Astrocyte of the hippocampus (primary cell): ENCODE measurements at places on chromosomes 11 and 22.

GRCh38 chr11:117876341-117877119, at the start of gene FXYD6:
FXYD6 (minus strand) TSS chr11:117876658; CDS start chr11:117842776, 33,882 bp downstream.
- peak; percentile 76 for DNase-seq

GRCh38 chr22:42847110-42847509, 10.0 kb downstream of the ARFGAP3 start:
- DNase-seq, result no peak

GRCh38 chr11:9076661-9077060, 14.7 kb downstream of the SCUBE2 start:
- DNase-seq, result no peak

DNA sequence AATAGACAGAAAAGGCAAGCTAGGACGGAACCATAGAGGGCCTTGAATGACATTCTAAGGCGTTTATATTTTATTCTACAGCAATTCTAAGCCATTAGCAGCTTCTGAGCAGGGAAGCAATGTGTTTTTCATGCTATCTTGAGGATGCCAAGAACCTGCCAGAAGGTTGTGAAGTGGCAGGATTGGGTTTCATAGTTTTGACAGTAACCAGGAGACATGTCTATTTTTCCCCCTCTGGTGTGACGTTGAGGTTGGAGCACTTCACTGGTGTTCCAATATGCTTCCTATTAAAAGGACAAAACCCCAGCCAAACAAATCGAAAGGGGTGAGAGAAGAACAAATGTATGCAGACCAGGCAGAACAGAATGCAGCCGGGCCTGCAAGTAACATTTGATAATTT, 148.2 kb downstream of the SPATA19 start:
- peak; percentile 12 for DNase-seq

GRCh38 chr11:36289226-36289852, at the start of gene COMMD9:
COMMD9 (minus strand) TSS chr11:36289424; CDS start chr11:36289412, 12 bp downstream.
- peak; percentile 96 for DNase-seq

DNA sequence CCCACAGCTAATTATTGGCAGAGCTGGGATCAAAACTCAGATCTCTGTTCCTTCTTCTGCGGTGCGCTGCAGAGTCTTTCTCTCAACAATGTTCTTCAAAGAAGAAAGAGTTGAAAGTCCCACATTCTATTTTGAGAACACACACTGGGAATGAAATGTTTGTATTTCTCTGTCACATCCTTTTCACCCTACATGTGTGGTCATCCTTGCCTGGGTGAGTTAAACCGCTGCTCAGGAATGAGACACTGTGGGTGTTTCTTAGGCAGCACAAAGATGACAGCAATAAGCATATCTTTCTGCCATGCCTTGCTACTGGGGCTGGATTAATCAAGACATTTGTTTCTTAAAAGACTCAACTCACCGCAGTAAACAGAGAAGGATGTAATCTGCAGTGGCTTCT, 222.6 kb downstream of the LARGE1 start:
- peak; percentile 40 for DNase-seq

DNA sequence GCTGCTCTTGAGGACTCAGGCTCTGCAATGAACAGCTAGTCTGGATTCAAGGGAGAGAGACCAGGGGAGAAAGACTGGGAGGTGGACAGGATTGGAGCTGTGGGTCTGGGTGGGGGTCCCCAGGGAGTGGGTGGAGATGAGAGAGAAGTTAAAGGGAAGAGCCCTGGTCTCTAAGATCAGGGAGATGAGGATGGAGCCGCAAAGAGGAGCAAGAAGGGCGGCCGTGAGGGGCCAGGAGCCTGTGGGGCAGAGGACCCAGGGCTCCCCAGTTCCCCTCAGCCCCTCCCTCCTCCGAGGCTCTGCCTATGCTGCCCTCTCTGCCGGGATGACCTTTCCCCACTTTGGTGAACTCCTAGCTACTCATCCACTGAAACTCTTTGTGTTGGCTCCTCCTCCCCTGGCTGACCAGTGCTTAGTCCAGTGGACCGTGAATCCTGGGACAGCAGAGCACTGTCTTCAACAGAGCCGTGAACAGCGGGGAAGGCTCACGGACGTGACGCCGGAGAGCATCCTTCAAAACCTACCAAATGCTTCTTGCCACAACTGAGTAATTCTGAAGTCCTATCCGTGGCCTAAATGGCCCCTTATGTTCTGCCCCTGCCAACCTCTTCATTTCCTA, 16.4 kb upstream of the RFPL3 start:
- no peak for DNase-seq

GRCh38 chr11:106379712-106380111, 302.2 kb downstream of the AASDHPPT start:
- no peak for DNase-seq

- DNase-seq, result no peak
These were observed 107.1 kb upstream of the PARVA start for GRCh38 chr11:12270215-12270797.

DNA sequence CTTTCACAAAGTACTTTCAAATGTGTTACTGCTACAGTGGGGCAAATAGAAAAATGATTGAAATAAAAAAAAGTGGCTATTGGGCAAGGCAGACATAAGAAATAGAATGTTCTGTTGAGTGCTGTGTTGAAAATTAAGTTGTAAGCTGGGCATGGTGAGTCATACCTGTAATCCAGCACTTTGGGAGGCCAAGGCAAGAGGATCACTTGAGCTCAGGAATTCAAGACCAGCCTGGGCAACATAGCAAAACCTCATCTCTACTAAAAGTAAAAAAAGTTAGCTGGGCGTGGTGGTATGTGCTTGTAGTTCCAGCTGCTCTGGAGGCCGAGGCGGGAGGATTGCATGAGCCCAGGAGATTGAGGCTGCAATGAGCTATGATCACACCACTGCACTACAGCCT, 26.9 kb upstream of the LDHA start:
- DNase-seq, result no peak

DNA sequence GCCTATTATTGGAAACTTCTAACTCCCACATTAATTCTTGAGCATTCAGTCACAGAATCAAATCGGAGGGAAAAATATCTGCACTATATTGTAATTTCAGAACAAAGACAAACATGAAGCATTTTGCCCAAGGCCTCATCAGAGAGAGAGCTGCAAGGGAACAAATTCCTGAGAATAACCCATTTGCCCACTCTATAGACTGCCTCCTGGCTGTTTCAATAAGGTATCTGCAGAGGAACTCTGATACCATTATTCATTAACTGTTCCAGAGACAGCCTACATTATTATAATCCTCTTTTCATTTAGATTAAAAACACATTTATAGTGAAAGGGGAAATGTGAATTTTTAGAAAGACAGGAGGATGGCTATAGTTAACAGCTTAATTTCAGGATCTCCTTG, 663.9 kb downstream of the DLG2 start:
- no peak for DNase-seq

DNA sequence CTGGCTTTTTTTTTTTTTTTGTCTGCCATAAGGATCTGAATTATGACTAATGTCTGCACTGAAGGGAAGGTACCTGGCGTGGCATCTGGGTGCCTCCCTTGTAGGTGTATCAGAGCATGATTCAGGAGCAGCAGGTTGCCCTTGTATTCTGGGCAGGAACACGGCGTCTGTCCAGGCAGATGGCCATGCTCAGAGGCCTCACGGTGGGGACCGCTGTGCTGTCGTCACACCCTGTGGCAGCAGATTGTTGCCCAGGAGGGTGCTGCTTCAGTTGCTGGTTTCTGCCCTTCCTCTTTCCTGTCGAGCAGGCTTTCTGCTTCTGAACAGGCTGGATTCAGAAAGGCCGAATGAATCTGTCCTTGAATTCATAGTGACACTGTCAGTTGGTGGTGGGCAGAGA, 11.0 kb downstream of the ZNRF3 start:
- no peak for DNase-seq

- no peak for DNase-seq
These were observed 18.3 kb downstream of the ELF5 start for GRCh38 chr11:34495239-34495723.

DNA sequence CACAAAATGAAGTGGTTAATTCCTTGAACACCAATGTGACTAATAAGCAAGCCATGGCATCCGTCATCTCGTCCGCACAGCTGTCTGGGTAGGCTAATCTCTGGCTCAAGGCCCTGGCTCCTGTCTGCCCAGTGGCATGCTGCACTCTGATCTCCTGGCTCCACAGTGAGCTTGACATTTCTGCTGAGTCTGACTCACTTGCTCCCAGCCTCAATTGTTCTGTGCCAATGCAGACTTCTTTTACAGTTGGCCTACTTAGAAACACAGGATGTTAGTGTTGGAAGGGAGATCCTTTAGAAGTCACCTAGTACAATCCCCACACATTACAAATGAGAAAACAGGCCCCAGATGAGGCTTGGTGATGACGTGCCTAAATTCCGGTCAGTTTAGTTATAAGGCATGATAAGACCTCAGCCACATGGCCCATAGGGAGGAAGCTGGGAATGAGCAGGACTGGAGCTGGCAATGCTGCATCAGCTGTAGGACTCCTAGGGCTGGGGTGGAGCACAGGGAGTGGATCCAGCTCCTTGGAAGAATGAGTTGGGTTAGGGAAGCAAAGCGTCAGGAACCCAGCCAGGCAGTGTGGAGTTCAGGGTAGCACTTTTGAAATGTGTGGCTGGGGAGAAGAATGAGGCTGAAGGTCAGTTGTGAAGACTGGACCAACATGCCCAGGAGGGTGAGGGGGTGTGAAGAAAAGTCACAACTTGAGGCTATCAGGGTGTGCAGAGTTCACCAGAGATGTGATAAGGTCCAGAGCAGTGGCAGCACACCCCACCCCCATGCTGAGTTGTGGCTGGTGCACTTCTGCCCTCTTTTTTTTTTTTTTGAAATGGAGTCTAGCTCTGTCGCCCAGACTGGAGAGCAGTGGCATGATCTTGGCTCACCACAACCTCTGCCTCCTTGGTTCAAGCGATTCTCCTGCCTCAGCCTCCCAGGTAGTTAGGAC, 70.2 kb upstream of the EED start:
- peak; percentile 99 for DNase-seq

GRCh38 chr11:14414470-14415461, 55.8 kb upstream of the RRAS2 start:
- DNase-seq, result no peak

GRCh38 chr11:72860010-72860409, 45.8 kb downstream of the ATG16L2 start:
- no peak for DNase-seq

- no peak for DNase-seq
These were observed 43.2 kb downstream of the PANX1 start for GRCh38 chr11:94171693-94172440.

- DNase-seq, result peak; percentile 48
These were observed 4.3 kb downstream of the ZC3H7B start for GRCh38 chr22:41305646-41306045.

- no peak for DNase-seq
These were observed 2.9 kb upstream of the CAPN5 start for GRCh38 chr11:77063861-77064260.

DNA sequence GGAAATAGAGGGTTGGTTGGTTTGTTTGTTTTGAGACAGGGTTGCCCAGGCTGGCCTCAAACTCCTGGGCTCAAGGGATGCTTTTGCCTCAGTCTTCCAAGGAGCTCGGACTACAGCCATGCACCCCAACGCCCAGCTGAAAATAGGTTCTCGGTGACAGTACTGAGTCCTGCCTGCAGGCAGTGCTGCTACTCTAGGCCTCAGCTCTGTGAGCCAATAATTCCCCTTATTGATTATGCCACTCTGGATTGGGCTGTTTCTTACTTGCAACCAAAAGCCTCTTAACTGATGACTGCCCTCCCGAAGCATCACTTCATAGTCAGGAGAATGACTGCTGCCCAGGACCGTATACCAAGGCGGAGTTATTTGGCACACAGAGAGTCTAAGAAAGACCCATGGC, 1.2 kb upstream of the C11orf16 start:
- no peak for DNase-seq

- DNase-seq, result peak; percentile 92
These were observed 39.9 kb downstream of the SERGEF start for GRCh38 chr11:17972987-17973386.

GRCh38 chr11:75323609-75324008, 27.9 kb downstream of the ARRB1 start:
- DNase-seq, result no peak

- DNase-seq, result no peak
These were observed 314.8 kb downstream of the NTM start for GRCh38 chr11:131685206-131685605.

- no peak for DNase-seq
These were observed 90.3 kb downstream of the TP53I11 start for GRCh38 chr11:44860346-44860745.

GRCh38 chr11:73203322-73203721, 14.8 kb upstream of the P2RY2 start:
- DNase-seq, result no peak

- DNase-seq, result no peak
These were observed 42.7 kb downstream of the SGSM1 start for GRCh38 chr22:24848559-24849168.

GRCh38 chr22:38315823-38316363, 1.3 kb downstream of the CSNK1E start:
- DNase-seq, result peak; percentile 59

DNA sequence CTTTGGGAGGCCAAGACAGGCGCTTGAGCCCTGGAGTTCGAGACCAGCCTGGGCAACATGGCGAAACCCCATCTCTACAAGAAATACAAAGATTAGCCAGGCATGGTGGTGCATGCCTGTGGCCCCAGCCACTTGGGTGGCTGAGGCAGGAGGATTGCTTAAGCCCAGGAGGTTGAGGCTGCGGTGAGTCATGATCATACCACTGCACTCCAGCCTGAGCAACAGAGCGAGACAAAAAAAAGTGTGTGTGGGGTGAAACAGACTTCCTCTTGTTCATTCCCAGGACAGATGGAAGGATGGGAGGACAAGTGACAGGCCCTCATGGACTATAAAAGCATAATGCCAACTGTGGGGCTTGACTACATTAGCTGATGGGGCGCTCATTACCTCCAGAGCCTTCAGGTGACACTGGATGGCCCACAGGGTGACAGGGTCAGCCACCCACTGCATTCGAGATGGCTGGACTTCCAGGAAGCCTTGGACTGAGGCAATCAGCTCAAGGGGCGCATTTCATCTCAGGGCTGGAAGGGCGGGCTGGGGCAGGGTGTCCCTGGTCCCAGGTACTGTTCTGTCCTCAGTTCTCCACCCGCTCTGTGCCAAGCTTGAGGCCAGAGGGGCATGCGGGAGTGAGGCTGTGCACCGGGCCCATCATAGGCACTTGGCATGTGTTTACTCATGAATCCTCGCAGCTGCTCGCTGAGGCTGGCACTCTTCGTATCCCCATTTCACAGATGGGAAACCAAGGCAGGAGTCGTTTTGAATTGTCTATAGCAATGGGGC, 12.5 kb downstream of the NPTXR start:
- peak; percentile 45 for DNase-seq

DNA sequence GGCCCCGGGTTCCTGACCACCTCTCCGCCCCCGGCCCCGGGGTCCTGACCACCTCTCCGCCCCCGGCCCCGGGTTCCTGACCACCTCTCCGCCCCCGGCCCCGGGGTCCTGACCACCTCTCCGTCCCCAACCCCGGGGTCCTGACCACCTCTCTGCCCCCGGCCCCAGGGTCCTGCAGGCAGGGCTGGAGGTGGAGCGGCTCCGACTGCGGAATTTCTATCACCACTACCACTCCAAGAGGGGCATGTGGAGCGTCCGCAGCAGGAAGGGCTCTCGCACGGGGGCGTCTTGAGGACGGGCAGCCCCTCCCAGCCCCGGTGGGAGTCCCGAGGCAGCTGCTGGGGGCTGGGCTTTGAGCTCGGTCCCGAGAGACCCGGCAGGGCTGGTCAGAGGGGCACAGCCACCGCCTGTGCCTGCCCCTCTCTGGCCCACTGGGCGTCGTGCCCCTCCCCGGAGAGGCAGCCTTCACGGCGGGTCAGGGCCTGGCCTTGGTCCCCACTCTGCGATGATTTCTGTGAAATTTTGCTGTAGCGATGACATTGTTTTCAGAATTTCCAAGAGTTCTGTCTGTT, 12.3 kb downstream of the B4GALNT4 start:
- DNase-seq, result no peak
